ENCODE measurements at places on chromosomes 5 and 9. TPM values are rescaled to one million over a fixed set of nuclear protein-coding genes. Genes with fewer than 3 reads are reported as not detected.

Gene PCDHA10
- total RNA-seq, result not detected

Gene BRINP1
- not detected for total RNA-seq

Gene SLC31A2
- 3.8 TPM for total RNA-seq

Gene PCDH12
- 0.73 TPM for total RNA-seq

Gene NSA2
- total RNA-seq, result 80.7 TPM

Gene SH3RF2
- not detected for total RNA-seq

- DNase-seq, result no peak
These were observed 37.6 kb downstream of the PAM start for GRCh38 chr5:102792705-102793104.

DNA sequence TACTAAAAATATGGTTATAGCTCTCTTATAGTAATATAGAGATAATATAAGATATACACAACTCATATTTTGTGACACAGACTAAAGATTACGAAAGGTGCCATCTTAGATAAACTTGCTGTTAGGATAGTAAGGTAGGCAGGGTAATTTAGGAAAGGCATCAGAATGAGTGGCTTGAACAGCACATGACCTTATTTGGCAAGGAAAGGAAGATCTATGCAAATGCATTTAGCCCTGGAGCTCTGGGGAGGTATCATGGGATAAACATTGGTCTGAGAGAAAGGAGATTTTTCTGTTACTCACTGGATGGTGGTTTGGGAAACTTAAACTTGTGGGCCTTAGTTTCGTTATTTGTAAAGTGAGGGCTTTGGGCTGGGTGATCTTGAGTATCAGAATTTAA lies 65.8 kb downstream of the KCTD16 start:
- DNase-seq, result no peak

GRCh38 chr5:167673942-167674341 lies 617.5 kb upstream of the WWC1 start:
- DNase-seq, result no peak

DNA sequence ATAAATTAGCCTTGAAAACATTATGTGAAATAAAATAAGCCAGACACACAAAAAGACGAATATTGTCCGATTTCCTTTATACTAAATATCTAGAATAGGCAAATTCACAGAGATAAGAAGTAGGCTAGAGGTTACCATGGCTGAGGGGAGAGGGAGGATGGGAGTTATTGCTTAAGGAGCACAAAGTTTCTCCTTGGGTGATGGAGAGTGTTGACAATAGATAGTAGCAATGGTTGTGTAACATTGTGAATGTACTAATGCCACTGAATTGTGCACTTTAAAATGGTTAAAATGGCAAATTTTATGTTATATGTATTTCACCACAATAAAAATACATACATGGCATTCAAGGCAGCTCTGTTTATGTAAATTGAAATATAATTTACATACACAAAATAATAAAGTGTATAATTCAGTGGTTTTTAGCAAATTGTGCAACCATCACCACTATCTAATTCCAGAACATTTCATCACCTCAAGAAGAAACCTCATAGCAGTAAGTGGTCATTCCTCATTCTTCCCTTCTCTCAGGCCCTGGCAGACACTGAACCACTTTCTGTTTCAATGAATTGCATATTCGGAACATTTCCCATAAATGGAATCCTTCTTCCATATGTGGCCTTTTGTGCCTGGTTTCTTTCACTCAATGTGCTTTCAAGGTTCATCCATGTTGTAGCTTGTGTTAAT lies 59.2 kb downstream of the NDST1 start:
- DNase-seq, result no peak

GRCh38 chr9:27003426-27004077 lies 1.9 kb downstream of the LRRC19 start:
- no peak for DNase-seq

GRCh38 chr9:12915366-12915954 lies 140.6 kb downstream of the LURAP1L start:
- no peak for DNase-seq

GRCh38 chr5:83741571-83741970 lies 20.9 kb upstream of the HAPLN1 start:
- DNase-seq, result no peak

DNA sequence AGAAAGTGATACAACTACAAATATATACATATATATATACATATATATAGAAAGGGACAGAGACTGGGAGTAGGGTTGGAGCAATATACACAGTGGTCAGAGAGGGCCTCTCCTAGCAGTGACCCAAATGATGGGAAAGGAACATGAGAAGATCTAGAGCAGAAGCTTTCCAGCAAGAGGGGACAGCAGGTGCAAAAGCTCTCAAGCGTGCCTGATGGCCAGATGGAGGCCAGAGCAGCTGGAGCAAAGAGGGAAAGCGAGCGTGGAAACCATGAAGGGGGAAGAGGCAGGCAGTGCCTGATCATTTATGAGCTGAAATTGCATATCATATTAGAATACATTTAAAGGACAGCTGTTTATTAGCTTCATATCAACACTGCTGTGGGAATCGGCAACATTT lies 7.6 kb upstream of the GRPEL2 start:
- DNase-seq, result no peak

GRCh38 chr9:121322037-121322736 lies 47.9 kb downstream of the STOM start:
- DNase-seq, result no peak

GRCh38 chr9:127943011-127943662 lies 5.5 kb upstream of the DPM2 start:
- no peak for DNase-seq

- DNase-seq, result no peak
These were observed 13.0 kb upstream of the GLIPR2 start for GRCh38 chr9:36123515-36123914.

DNA sequence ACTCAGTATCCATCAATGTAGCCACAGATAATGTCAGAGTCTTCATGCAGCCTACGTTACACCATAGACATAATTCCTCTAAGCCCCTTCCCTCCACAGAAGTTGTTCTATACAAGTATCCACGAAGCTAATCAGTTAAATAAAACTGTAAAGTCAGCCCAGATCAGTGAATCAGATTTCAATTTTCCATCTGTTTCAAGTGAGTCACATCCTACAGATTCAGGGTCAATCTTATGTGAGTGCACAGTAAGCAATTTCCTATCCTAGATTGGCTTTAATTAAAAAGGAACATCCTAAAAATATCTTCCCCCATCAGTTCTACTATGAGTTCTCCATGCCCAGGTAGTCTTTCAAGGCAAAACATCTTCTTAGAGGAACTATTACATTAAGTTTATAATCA lies 402.5 kb downstream of the EFNA5 start:
- no peak for DNase-seq

DNA sequence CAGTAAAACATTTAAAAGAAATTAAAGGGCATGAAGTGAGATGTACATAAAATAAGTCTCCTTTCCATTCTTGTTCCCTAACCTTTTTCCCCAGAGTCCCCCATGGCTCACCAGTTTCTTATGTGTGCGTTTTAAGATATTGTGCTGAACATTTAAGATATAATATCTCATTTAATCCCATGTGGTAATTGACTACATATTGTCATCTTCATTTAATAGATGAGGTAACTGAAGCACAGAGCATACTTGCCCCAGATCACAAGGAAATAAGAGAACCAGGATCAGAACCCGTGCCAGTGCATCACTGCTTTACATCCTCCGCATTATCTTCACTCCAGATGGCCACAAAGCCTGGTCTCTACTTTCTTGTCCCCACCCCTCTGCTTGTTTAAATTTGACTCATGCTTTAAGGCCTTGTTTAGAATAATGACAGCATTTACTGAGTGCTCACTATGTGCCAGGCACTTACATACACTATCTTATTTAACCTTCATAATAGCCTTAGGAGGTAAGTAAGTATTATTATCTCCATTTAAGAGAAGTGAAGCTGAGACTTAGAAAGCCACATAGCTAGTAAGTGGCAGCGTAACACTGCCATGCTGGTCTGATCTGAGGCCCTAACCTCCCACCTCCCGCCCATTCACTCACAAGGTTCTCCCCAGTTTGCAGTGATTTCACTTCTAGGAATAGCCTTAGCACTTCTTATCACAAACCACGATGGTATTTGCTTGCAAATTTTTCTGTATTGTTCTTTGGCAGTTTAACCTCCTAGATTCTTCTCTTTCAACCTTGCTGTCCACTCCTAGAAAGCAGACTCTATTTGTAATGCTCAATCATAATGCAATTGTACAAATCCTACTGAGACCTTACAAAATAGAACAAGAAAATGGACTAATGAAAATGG lies 78.4 kb upstream of the IL6ST start:
- no peak for DNase-seq

DNA sequence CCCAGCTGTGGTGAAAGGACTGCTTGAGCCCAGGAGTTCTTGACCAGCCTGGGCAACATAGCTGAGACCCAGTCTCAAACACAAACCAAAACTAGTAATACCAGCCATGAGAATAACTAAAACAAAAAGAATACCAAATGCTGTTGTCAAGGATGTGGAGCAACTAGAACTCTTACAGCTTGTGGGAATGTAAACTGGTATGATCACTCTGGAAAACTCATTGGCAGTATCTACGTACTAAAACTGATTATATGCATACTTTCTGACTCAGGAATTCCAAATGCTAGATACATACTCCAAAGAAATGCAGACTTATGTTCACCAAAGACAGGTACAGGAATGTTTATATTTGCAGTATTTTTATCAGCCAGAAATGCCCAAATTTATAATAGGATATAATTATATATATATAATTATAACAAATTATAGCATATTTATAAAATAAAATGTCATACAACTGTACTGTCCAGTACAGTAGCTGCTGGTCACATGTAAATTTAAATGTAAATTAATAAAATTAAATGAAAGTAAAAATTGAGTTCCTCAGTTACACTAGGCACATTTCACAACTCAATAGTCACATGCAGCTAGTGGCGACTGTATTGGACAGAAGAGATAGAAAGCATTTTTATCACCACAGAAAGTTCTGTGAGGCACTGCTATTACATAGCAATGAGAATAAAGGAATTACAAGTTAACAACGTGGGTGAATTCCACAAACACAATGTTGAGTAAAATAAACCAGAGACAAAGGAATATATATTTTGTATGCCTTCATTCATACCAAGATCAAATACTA lies 118.5 kb downstream of the GNAQ start:
- no peak for DNase-seq

- no peak for DNase-seq
These were observed 136.9 kb downstream of the UGCG start for GRCh38 chr9:112033237-112034215.

- no peak for DNase-seq
These were observed 106.7 kb downstream of the INSYN2B start for GRCh38 chr5:169873642-169874041.

DNA sequence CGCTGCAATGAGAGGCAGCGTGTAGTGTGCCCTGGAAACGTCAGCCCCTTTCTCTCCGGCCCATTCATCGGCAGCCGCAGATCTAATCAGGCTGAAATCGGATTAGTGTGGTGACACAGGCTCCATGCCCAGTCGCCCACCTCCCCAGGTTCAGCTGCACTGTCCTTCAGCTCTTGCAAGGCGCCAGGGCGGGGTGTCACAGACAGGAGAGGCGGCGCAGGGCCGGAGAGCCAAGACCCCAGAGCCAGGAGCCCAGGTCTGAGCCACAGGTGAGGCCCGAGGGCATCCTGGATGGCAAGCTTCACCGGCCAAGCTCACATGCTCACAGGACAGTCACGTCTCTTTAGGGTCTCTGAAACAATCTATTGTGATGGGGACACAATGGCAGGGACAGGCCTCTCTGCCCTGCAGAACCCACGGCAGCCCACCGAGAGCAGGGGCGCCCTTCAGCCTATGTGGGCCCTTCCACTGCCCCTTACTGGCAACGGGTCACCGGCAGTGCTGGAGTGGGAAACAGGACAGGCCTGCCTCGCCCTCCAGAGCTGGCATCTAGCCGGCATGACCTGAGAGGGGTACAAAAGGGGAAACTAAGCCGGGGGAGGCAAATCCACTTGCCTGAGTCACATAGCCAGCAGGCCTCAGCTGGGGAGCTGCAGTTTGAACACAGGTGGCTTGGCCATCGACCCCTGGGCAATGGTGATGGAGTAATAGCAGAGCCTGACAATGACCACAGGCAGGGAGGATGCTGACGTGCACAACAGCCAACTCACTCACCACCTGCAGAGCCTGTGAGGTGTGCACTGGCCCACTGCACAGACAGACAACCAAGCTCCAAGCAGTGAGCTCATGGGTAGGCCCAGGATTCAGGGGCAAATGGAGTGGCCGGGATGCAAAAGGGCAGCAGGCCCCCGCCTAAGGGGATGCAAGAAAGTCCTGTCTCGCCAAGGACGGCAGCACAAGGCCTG lies 48.1 kb downstream of the VAV2 start:
- no peak for DNase-seq

- DNase-seq, result no peak
These were observed 322.5 kb upstream of the SLC24A2 start for GRCh38 chr9:20111173-20111843.

Measured in activated naive CD4-positive, alpha-beta T cell treated with anti-CD3 and anti-CD28 coated beads, Interleukin-2, amount 50 U/mL, for 72 hours (primary cell).